ENCODE measurements at places on chromosomes 1 and 21.

DNA sequence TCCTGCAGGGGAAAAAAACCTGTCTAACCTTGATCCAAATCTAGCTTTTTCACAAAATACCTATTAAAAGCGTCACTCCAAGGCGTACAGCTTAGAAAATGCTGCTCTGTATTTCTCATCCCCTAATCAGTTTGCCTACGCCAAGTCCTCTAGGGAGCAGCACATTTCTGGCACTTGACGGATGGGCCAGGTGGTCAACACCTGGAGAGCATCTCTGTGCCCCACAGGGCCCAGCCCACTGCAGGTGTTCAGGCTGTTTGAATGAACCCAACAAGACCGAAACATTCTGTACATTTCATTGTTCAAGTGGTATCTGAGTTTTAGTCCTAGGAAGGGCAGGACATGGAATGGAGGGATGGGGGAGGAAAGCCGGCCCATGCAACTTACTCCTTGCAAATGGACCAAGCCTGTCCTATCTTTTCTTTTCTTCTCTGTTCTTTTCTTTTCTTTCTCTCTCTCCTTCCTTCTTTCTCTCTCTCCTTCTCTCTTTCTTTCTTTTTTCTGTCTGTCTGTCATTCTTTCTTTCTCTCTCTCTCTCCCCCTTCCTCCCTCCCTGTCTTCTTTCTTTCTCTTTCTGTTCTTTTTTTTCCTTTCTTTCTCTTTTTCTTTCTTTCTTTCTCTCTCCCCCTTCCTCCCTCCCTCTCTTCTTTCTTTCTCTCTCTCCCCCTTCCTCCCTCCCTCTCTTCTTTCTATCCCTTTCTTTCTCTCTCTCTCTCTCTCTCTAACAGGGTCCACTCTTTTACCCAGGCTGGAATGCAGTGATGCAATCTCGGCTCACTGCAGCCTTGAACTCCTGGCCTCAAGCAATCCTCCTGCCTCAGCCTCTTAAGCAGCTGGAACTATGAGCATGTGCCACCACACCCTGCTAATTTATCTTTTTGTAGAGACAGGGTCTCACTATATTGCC is 29.1 kb downstream of the IGFN1 start:
- no peak for DNase-seq

- no peak for DNase-seq
Observed at GRCh38 chr1:197327776-197328364, 59.8 kb downstream of the CRB1 start.

DNA sequence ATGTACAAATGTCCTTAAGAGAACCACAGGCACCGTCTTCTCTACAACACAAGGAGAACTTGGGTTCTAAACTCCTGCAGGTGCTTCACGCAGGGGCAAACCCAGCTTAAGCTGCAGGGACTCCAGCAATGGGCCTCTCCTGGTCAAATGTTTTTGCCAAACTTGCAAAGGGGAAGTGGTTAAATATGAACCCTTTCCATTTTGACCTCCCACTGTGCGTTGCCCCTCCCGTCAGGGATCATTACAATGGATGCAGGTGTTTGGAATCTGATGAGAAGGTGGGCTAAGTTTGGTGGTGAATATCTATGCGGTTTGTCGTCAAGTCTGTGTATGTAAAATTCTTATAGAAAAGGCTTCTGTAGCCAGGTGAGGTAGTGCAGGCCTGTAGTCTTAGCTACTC is 29.1 kb upstream of the SLC25A33 start:
- DNase-seq = no peak

DNA sequence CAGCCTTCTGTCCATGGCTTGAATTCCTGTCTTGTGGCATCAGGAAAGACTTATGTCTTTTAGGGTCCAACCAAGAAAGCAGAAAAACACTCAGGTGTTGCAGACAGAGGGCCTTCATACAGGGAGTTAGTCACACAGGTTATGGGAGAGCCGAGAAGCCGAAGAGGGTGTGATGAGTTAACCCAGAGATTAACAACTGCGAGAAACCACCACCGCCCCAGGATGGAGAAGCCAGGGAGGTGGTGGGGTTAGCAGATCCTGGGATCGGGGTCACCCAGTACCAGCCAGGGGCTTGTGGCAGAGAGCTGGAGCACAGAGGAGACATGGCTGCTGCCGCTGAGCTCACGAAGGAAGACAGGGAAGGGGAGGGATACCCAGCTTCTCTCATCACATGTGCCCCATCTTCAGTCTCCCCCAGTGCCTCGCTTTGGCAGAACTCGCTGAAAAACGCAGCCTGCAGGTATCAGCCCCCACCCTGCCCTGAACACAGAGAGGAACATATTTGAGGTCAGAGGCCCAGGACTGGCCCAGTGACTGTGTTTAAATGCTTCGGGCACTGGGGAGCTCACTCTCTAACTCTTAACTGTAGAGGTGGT is 58.7 kb downstream of the RUNX3 start:
- DNase-seq = no peak

GRCh38 chr1:100834777-100835660 is 59.6 kb downstream of the EXTL2 start:
- peak; percentile 12 for DNase-seq

DNA sequence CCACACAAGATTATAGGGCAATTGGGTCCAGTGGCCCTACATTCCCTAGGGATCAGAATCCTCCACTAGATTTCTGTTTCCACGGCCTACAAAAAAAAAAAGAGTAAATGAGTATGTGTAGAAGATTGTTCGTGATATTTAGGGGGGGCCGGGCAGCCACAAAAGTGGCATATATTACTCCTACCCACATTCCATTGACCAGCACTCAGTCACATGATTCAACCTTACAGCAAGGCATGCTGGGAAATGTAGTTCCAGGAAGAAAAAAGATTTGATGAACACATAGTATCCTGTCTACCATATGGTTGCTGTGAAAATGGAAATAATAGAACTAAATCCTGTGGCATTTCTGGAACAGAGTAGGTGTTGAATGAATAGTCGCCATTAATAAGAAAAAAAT is 43.4 kb upstream of the GJB5 start:
- no peak for DNase-seq

GRCh38 chr1:61356995-61357394 is 274.6 kb downstream of the NFIA start:
- no peak for DNase-seq

DNA sequence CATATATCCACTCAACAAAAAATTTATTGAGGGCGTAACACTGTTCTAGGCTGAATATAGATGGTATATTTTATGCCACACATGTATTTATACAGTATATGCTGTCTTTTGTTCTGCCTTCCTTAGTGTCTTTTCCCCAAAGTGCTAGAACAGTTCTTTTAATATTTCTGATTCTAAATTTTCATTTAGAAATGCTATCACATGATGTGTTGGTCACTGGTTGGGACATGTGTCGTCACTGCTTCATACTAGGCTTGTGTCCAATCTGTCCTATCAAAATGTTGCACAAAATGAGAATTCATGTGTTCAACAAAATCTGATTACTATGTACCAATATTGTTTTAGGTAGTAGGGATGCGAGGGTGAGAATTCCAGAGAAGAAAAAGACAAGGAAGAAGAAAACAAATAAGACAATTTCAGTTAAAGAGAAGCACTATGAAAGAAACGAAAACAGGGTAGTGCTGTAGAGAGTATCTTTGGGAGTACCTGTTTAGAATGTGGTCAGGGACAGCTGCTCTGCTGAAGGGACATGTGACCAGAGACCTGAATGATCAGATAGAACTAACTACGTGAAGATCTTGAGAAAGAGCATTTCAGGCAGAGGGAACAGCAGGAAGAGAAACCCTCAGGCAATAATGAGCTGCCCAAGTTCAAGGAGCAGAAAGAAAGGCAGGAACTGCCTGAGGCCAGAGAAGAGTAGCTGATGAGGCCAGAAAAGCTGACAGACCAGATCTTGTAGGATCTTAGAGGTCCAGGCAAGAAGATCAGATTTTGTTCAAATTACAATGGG is 1.3 kb downstream of the KMO start:
- DNase-seq = no peak

GRCh38 chr1:156389311-156389710 is 20.3 kb downstream of the RHBG start:
- no peak for DNase-seq

DNA sequence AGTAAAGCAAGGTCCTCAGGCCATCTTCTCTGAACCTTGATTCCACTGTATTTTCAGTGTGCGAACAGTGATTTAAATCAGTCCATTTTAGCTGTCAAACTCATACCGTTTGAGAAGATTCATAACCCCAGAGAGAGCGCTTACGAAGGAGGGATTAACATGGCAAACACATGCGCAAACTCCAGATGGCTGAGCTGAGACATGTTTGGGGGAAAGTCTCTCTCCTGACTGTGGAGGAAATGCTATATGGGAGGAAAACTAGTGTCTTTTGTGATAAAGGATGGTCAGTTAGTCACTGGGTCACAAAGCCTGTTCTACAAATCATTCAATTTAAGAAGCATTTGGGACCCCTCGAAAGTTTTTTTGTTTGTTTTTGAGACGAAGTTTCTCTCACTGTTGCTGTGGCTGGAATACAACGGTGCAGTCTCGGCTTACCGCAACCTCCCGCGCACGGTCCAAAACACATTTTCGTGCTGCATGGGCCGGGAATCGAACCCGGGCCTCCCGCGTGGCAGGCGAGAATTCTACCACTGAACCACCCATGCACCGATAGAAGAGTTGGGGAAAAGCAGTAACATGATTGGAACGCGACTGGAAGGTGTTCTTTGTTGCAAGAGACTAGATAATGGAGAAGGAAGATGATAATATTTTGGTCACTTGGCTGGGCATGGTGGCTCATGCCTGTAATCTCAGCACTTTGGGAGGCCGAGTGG is 58.4 kb upstream of the CXADR start:
- DNase-seq = peak; percentile 97

- DNase-seq = no peak
Observed at GRCh38 chr1:59151860-59152259, 145.0 kb upstream of the FGGY start.

DNA sequence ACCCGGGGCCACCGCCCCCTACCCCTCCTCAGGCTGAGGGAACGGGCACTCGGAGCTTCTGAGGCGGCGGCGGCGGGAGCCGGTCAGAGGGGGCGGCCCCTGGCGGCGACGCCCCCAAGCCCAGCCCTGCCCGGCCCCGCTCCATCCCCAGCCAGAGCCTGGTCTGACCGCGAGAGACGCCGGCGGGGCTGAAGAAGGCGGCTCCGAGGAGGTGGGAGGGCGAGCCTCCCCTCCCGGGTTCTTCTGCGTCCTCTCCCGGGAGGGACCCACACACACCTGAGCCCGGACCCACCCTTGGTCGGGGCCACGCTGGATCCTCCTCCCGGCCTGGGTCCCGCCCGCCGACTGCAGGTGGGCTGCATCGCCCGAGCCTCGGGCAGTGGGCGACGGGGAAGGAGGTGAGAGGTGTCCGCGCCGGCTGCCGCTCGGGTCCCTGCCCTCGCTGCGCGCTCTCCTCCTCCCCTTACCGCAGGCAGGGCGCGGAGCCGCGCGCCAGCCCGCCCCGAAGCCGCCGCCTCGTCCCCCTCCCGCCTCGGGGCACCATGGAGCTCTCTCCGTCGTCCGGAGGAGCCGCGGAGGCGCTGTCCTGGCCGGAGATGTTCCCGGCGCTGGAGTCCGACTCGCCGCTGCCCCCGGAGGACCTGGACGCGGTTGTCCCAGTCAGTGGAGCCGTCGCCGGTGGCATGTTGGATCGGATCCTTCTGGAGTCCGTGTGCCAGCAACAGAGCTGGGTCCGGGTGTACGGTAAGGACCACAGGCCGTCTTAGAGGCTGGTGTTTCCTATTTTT is at the start of gene RASAL2:
Gene RASAL2 (plus strand): TSS at position 154 of the 788 bp plus-strand sequence. CDS start 389 bp downstream, at position 543.
- peak; percentile 48 for DNase-seq

DNA sequence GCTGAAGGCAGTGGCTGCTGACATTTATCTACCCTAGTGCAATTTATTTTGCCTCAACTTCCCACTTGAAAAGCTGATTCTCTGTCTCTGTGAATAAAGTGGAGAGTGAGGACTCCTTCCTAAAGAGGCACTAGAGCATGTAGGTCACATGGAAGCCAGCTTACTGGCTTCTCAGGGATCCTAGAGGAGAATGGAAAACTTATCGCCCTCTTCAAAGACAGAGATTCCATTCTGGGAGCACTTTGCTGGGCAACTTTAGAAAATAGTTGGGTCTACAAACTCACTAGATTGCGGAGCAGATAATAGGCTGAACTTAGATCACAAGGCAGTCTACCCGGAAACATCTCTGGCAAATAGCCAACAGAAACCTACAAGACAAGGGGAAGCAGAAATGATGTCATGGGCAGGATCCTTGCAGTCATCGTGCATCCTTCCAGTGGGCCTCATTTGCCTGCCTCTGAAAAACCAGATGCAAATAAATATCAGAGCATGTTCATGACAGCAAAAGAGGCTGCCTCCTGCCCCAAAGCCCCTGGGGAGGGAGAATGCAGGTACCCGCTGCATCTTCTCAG is 104.8 kb upstream of the BARHL2 start:
- no peak for DNase-seq

DNA sequence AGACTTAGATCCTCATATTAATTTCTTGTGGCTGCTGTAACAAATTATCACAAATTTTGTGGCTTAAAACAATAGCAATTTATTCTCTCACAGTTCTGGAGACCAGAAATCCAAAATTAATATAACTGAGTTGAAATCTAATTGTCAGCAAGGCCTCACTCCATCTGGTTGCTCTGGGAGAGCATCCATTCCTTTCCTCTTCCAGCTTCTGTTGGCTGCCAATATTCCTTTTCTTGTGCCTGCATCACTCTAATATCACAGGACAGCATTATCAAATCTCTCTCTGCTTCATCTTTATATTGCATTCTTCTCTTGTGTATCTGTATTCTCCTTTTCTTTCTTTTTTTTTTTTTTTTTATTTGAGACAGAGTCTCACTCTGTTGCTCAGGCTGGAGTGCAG is 9.3 kb downstream of the SLC35A3 start:
- no peak for DNase-seq

DNA sequence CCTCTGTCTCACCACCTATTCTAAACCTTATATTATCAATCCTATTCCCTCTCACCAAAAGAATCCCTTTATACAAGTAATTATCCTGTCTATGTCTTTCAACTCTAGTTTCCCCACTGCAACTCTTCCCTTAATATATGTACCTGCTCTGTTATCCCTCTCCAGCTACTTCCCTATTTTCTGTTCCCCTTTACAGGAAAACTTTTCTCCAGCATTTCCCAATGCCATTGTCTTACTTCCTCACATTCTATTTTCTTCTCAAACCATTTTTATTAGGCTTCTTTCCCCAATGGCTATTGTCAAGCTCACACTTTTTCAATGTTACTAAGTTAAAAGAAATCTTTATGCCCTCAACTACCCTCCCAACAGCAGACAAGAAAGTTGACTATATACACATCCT is 11.6 kb downstream of the DPYD start:
- no peak for DNase-seq

DNA sequence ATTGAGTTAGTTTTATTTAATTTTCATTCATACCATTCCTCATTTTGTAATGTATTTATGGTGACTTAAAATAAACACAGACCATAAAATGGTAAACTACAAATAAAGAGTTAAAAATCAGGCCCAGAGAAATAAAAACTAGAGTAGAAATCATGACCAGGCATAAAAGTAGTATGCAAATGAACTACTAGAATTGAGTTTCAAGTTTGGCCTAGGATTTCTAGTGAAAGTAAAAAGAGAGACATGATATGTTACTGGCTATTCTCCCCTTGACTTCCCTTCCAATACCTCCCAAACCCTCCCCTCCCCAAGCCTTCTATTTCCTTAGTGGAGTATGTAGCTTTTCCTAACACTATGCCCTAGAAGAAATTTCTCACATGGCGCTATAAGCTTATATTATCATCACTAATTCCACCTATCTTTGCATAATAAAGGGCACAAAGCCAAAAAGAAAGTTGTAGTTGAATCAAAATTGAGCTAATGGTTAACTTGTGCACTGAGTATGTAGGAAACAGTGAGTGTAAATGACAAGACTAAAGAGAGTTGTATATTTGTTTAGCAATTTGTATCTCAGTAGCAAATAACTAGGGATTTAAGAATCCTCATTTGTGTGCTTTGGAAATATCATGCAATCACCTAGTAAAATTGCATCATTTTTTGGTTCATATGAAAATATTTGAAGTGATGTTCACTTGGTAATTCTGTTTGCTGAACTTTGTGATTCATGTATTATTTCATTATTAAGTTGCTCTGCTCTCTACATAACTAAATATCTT is 29.7 kb upstream of the CDC14A start:
- DNase-seq = peak; percentile 67

Measured in fibroblast of upper back skin (primary cell).